CD4-positive, alpha-beta T cell treated with Interleukin-4 for 4 hours (primary cell): ENCODE measurements at places on chromosomes 11 and 22.

DNA sequence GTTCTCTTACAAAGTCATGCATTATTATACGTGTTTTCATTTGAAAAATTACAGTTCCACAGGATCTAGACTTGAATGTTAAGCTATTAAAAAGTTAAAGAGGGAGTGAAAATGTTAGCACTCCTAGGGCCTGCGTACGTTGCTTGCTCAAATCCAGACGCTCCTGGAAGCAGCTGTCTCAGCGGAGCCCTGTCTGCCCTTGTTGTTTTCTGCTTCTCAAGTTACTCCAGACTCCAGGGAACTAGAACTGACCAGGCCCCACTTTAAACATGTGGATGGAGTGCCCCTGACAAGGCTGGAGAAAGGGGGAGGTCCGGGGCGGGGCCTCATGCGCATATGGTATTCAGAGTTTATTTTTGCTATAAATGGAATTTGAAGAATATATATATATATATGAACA lies 9.6 kb downstream of the PARVB start:
- no peak for DNase-seq

DNA sequence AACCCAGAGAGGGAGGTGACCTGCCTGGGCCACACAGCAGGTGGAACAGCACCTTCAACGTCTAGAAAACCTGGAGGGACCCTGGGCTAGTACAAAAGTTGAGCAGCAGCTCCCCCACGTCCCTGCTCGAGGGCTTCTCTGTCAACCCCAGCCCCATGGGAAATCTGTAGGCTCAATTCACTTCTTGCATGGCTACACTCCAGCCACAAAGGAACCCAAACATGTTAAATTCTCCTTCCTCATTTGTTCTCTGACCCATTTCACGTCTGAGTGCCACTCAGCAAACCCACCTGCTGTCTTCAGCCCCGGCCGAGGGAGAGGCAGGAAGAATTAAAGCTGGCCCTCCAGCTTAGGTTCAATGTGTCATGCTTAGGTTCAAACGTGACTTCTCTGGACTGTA lies 418.5 kb downstream of the MIAT start:
- no peak for DNase-seq

DNA sequence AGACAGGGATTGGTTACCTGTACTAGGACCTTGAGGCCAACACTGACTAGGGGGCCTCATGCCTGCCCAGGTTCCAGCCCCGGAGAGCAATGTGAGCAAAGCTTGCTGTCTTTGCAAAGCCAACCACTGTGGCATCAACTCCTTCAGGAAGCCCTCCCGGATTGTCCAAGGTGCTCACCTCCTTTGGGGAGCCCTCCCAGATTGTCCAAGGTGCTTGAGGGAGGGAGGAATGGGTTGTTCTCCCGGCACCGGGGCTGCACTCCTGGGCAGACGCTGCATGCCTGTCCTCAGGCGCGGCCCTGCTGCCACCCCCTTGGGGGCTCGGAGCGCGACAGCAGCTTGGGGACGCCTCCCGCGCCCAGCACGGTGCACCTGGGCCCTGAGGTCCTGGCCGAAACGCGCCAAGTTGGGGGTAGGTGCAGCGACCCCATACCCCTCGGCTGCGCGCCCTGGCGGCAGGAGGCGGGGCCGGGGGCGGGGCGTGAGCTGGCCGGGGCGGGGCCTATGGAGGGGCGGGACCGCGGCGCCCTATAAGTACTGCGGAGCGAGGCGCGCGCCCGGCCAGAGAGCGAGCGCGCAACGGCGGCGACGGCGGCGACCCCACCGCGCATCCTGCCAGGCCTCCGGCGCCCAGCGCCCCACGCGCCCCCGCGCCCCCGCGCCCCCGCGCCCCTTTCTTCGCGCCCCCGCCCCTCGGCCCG lies at the start of gene CD81:
Gene CD81, plus strand, starts transcription at position 560 of the 701 bp plus-strand sequence. CDS start 240 bp downstream, outside the sequence.
- peak; percentile 28 for DNase-seq

DNA sequence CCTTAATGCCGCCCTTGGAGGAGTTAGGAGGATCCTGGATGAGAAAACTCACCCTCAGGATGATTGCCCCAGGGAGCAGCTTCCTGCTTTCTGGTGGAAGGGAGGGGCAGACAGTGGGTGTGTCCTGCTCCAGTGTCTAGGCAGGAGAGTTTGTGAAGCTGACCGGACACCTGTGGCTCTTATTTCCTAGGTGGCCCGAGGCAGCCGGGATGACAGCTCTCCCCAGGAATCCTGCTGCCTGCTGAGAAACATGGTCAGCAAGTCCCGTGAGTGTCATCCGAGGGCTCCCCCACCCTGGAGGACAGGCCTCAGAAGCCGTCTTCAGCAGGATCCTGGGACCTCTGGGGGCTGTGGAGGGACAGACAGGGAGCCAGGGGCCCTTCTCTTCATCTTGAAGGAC lies 50.4 kb downstream of the ST3GAL4 start:
- DNase-seq = no peak

GRCh38 chr11:132186699-132187098 lies 816.3 kb downstream of the NTM start:
- no peak for DNase-seq

DNA sequence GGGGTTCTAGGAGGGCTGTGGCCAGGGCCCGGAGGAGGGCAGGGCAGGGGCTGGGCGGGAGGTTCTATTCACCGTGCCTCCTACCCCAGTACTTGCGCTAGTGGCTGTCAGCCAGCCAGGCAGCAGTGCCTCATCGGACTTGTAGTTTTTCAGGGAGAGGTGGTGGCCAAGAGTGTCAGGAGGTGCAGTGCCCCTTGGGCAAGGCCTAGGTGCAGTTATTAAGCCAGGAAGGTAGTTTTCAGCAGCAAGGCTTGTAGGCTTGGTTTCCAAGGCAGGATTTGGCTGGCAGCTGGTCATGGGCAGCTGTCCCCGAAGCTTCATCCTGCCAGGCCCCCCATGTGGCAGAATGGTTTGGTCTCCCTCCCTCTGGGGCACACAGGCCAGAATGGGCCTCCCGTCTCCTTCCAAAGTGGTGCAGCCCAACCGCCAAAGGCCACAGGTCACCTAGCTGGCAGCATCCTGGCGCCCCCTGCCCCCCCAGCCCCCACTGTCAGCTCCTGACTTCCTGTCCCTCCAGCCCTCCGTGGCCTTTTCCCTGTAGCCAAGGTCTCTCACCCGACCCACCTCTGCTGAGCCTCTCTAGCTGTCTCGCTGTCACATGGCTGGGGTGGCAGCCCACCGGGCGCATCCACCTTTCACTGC lies 8.5 kb downstream of the CCDC88B start:
- DNase-seq = no peak

DNA sequence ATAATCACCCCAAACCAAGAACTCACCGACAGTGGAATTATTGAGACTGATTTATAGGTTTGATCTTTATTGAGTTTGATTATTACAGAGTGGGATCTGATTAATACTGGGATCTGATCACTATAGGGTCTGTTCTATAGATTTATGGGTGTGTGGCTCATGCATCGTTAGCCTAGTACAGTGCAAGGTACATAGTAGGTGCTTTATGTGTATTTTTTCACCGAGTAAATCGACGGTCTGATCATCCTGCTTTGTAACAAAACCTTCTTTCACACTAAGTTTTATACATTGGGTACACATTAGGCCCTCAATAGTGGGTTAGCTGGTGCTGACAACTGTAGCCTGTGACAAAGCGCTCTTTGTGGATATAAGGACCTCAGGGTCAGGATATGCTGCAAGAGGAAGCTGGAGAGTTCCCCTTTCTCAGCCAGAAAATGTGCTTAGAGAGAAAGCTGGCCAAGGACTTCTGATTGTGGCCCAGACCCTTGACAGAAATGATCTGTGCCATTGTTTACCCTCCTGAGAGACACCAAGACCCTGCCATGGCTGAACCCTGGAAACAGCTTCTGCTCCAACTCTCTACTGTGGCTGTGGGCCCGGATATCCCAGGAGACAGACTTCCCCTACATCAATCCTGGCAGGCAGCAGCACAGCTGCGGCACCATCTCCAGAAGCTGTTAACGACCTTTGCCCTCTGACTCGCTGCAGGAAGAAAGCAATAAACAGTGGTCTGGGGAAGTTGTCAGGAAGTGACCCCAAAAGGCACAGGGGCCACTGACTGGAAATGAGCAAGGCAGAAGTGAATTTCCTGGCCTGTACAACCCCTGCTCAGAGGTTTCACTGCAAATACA lies 16.1 kb upstream of the TPP1 start:
- no peak for DNase-seq

DNA sequence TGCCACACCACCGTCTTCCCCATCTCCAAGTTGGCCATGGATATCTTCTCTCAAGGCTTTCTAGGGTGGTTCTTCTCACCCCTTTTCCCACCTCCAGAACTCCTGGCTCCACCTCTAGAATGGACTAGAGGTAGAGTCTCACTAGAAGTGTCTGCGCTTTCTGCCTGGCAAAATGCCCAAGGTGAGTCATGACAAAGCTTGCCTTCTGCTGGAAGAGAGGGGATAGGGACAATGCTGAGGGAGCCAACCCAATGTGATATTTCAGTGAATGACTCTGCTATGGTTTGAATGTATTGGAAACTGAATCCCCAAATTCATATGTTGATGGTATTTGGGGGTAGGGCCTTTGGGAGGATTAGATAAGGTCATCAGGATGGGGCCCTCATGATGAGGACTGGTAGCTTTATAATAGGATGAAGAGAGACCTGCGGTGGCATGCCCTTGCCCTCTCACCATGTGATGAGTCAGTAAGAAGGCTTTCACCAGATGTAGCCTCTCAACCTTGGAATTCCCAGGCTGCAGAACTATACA lies 4.1 kb upstream of the CD82 start:
- DNase-seq = no peak

DNA sequence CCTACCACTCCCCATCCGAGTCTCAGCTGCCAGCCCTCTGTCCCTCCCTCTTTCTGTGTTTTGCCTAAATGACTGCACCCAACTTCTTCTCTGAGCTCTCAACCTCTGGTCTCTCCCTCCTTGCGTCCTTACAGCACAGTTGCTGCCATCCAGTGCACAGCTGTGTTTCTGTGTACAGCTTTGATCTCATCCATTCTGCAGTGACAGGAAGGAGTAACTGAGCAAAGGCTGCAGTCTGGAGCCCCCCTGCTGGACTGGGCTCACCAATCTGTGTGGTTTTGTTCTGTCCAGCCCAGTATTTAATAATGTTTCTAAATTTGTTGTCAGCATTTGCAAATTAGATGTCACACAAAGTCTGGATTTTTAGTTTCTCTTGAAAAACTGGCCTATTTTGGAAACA lies 43.8 kb downstream of the PRR5L start:
- DNase-seq = no peak

GRCh38 chr11:45267052-45267451 lies 19.1 kb downstream of the SYT13 start:
- no peak for DNase-seq

DNA sequence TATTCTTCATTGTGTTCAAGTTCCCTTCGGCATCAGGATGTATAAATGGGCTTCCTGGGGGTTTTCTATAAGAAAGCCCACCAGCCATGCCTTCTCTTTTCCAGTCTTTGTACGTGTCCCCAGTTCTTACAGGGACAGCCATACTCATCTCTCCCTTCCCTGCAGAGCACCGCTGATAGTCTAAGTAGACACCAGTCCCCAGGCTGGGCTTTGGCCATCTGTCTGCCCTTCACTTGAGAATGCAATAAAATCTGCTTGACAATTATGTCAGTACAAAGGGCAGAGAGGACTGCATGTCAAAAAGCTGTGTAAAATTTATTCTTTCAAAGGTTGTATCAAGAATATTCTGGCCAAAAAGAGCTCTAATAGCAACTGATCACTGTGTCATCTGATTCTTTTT lies 27.3 kb downstream of the NTM start:
- no peak for DNase-seq

DNA sequence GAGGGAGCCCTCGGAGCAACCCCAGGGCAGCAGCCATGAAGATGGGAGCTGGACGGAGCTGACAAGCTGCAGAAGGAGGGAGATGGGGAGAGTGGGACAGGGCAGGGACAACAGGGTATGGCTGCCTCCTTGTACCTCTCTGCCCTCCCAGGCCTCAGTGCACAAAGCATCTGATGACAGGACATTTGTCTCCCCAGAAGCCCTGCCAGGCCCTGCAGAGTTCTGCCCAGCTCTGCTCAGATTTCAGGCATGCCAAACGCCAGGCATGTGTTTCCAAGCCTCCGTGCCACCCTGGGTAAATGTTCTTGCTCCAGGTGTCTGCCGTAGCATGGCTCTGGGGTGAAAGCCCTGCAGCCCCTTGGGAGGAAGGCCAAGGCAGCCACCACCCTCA lies 1.1 kb upstream of the IFITM10 start:
- no peak for DNase-seq

- no peak for DNase-seq
Measured at GRCh38 chr11:13324141-13324540, 46.6 kb downstream of the BMAL1 start.

DNA sequence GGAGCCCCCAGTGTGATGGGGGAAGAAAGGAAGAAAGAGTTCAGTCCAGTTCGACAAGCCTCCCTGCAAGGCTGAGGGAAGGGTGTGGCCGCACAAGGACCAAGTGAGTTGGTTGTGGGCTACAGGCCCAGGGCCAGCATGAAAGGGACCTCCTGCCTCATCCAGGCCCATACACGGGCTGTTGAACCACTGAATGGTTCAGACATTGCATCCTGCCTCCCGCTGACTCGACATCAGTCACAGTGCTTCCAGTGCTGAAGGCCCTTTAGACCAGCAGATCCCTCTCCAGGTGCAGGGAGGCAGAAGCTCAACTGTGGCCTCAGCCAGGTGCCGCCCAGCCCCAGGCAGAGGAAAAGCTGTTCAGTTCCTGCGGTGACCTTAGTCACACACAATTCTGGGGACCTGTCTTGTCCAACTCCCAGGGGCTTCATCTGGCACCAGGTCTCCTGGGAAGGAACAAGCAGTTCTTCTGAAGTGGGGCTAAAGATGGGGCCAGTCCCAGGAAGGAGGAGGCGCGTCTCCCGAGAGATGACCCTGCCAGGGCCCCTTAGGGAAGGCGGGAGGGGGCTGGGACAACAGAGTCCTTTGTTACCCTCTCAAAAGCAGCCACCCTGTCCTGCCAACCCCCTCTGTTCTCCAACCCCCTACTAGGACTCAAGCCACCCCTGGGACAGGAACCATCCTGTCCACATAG lies 6.6 kb downstream of the ARRB1 start:
- no peak for DNase-seq

GRCh38 chr22:28801845-28802594 lies 1.7 kb upstream of the XBP1 start:
- DNase-seq = no peak
